GM03348 (cell line): ENCODE measurements at places on chromosomes 1 and 21.

DNA sequence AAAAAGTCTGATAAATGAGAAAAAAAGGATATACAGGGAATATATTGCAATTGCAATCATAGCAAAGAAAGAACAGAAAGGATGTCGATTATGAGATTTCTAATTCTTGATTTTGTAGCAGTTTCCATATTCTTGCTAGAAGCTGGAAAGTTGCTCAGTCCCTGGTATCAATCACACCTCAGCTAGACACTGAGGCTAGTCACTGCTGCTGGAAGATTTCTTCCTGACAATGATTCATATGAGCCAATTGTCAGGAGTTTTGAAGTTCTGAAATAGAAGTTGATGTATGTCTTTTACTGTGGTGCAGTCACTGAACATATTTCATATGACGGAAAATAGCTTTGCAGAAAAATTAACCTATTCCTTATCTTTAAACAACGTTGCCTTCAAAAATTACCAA is 208.4 kb upstream of the C1orf105 start:
- DNase-seq = no peak

GRCh38 chr1:116667078-116667574 is 407 bp downstream of the IGSF3 start:
- peak; percentile 24 for DNase-seq

GRCh38 chr1:243443557-243443956 is 187.7 kb downstream of the SDCCAG8 start:
- DNase-seq = no peak

GRCh38 chr1:15426492-15427279 is 11.6 kb upstream of the CTRC start:
- DNase-seq = no peak

- DNase-seq = peak; percentile 30
Measured at GRCh38 chr1:46687093-46687659, 15.5 kb downstream of the TEX38 start.

DNA sequence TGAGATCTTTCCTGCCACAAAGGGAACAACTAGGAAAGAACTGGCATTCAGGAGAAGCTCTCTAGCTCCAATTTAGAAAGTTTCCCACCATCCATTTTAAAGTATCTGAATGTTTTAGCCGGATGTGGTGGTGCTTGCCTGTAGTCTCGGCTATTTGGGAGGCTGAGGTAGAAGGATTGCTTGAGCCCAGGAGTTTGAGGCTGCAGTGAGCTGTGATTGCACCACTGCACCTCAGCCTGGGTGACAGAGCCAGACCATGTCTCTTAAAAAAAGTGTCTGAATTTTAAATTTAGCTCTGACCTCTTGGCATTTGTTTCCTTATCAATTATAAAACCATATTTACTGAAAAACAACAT is 67.2 kb downstream of the RPAP2 start:
- no peak for DNase-seq

GRCh38 chr1:40803902-40804301 is 20.3 kb downstream of the KCNQ4 start:
- DNase-seq = no peak

DNA sequence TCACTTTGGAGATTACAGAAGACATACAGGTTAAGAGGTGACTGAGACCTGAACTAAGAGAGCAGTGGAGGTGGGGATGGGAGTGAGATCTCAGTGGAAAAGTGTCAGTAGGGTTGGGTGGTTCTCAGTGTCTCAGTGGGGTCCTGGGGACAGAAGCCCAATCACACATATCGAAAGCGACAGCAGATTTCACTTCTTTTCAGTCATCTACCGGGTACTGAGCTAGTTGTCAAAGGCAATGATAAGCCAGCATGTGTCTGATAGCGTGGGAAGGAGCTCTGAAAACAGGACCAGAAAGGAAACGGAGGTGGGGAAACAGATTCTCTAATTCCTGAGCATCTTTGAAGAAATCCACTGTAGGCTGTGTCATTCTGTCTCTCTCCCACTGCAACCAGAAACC is 59.5 kb downstream of the RHOU start:
- DNase-seq = no peak

DNA sequence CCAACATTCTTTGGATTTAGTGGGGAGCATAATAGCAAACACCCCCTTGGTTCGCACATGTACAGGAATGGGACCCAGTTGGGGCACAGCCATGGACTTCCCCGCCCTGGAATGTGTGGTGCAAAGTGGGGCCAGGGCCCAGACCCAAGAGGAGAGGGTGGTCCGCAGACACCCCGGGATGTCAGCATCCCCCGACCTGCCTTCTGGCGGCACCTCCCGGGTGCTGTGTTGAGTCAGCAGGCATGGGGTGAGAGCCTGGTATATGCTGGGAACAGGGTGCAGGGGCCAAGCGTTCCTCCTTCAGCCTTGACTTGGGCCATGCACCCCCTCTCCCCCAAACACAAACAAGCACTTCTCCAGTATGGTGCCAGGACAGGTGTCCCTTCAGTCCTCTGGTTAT is 21.8 kb downstream of the UQCRHL start:
- DNase-seq = no peak
